A172 (cell line): ENCODE measurements at places on chromosomes 16 and 17. TPM values are rescaled to one million over a fixed set of nuclear protein-coding genes. Genes with fewer than 3 reads are reported as not detected.

DNA sequence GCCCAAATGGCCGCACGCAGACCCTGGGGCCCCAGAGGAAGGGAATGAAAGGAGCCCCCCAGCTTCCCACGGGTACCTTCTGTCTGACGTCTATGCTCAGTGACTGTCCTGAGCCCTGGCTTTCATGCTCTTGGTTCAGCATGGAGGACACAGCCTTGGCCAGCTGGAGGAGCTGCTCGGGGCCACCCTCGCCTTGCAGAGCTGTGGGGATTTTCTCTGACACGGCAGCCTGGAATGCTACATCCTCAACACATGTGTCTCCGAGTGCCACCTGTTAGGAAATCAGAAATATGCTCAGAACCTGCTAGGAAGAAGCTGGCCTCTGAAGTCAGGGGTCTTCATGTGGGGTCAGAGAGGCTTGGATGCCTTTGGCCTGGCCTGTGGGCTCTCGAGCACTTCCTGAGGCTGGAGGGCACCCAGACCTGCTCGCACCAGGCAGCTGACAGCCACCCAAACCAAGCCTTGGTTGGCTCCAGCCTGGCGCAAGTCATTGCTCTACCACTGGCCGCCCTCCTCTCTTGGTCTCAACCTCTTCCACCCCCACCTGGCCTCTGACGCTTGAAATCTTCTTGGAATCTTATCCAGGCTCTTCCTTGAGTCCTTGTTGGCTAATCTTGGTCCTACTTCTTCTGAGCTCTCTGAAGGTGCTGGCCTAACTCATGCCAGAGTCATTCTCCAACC is 63.7 kb upstream of the BCO1 start:
- DNase-seq: peak; percentile 30

DNA sequence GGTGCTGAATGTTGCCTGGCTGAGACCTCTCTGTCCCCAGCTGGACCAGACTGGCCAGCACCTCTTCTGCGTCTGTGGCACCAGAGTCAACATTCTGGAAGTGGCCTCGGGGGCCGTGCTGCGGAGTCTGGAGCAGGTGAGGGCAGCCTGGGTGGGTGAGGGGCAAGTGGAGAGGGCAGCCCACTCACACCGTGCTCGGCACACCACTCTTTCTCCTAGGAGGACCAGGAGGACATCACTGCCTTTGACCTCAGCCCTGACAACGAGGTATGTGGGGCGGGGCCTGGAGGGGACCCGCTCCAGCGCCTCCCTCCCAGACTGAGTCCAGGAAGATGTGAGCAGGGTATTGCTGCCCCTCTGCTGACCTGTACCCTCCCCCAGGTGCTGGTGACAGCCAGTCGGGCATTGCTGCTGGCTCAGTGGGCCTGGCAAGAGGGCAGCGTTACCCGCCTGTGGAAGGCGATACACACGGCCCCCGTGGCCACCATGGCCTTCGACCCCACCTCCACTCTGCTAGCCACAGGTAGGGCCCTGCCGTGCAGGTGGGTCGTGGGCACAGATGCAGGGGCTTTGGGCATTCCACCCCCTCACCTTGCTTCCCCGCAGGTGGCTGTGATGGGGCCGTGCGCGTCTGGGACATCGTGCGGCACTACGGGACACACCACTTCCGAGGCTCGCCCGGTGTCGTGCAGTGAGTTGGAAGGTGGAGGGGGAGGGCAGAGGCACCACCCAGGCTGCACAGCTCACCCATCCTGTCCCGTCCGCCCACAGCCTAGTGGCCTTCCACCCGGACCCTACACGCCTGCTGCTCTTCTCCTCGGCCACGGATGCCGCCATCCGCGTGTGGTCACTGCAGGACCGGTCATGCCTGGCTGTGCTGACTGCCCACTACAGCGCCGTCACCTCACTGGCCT is 2.6 kb downstream of the TBL3 start:
- no peak for DNase-seq

DNA sequence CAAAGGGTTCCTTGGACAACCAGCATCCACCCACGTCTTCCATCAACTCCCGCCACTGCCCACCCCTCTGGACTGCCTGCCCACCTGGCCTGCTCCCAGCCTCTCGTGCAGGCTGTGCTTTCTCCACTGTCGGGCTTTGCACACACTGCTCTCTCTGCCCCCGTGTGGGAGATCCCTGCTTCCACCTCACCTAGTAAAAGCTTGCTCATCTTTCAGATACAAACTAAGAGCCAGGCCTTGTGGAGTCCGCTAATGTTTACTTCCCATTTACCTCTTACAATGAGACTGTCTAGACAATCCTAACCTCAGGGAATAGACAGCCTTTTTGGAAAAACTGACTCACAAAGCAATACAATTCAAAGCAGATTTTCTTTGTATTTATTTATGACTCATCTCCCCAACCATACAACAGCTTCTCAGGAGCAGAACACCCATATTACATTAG is 67.6 kb downstream of the USP31 start:
- DNase-seq: no peak

GRCh38 chr17:17035920-17036523 is 6.2 kb upstream of the MPRIP start:
- no peak for DNase-seq

GRCh38 chr16:70737377-70738082 is 51.7 kb upstream of the MTSS2 start:
- DNase-seq: peak; percentile 76

- no peak for DNase-seq
These were observed 14.0 kb downstream of the ATP5PD start for GRCh38 chr17:75032720-75033280.

- DNase-seq: no peak
These were observed 27.5 kb downstream of the TOM1L2 start for GRCh38 chr17:17944743-17945142.

GRCh38 chr16:84137769-84138357 is 7.1 kb downstream of the HSDL1 start:
- DNase-seq: no peak

DNA sequence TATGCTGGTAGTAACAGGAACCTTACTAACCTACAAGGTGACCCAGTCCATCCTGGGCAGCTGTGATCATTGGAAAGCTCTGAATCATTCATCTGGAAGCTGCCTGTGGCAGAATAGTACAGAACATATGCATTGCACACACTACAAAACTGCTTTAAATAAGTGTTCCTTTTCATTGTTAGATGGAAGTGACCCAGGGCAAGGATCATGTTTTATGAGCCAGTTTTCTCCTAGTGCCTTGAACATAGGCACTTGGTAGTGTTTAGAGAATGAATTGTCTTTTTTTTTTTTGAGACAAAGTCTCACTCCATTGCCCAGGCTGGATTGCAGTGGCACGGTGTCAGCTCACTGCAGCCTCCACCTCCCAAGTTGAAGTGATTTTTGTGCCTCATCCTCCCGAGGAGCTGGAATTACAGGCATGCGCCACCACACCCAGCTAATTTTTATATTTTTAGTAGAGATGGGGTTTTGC is 55.4 kb downstream of the TENT4B start:
- DNase-seq: peak; percentile 31

DNA sequence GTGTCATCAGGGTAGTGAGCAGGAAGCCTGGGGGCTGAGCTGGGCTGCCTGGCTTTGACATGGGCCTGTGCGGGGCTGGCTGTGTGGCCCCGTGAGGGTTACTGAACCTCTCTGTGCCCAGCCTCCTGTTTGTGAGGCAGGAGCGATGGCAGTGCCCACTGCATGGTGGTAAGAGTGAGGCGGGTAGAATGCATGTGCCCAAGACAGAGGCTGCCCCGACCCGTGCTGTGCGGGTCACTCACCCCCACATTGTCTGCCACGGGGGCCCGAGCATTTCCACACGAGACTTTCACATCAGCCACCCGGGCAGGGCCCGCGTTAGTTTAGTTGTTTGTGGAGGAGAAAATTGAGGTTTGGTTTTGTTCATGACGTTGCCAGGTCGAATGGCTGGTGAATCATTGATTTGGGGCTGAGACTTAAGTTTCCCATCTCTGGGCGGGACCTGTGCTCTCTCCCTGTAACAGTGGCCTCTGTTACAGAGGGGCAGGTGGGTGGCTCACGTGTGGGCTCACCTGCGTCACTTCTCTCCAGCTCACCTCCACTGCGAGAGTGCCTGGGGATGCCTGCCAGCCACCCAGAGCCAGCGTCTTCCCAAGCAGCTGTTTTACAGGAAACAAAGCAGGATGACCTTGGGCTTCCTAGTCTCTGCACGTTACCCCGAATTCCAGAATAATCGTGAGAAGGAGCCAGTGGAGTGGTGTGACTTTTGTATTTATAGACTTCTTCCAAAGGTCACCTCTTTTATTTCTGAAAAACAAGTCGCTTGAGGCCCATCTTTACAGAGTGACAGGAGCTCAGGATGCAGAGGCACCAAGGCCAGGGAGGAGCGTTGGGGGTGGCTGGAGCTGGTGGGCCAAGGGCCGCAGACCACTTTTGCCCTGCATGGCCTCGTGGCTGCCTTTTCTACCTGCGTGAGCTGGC is 150.6 kb downstream of the RPTOR start:
- no peak for DNase-seq

DNA sequence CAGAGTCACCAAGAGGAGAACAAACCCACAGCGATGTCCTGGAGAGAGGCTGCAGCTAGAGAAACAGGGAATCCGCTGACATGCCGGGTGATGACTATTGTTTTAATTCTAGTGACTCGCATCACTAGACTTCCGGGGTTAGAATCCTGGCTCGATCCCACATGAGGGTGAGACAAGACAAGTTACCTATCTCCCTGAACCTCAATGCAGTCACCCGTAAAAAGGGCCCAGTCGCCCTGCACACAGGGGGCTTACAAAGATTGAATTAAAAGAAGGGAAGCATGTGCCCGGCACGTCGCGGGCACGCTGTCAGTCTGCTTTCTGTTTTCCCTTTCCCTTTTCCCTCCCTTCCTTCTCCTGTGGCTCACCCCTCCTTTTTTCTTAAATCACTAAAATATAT is 212.9 kb upstream of the FOXF1 start:
- peak; percentile 48 for DNase-seq

GRCh38 chr17:52157603-52158449 is 688 bp downstream of the CA10 start:
- DNase-seq: no peak

- no peak for DNase-seq
These were observed 290.4 kb upstream of the MON1B start for GRCh38 chr16:76900285-76901263.

The MFAP4 gene
- total RNA-seq: not detected in 2 replicates

The RPL38 gene
- total RNA-seq: 351 and 1,058 TPM in 2 replicates

The EME1 gene
- 12.8 and 15.8 TPM in 2 replicates for total RNA-seq
